ENCODE measurements at places on chromosomes 13 and 19.

DNA sequence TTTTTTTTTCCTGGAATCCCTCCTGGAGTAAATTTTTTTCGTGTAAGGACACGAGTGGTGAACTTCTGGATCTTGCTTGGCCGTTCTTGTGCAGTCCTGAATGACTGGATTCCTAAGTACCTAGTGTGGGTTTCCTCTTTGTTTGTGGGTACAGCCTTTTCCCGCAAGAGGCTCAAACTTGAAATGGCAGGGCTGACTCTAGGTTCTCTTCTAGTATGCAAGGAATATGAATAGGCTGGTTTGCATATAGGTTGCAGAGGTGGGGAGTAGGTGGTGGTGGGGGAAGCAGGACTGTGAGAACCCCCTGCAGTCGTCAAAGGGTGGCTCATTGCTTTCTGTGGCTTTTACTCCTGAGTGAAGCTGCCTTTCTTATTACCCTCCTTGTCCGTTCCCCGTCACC is 13.6 kb downstream of the UBAC2 start:
- DNase-seq: no peak

DNA sequence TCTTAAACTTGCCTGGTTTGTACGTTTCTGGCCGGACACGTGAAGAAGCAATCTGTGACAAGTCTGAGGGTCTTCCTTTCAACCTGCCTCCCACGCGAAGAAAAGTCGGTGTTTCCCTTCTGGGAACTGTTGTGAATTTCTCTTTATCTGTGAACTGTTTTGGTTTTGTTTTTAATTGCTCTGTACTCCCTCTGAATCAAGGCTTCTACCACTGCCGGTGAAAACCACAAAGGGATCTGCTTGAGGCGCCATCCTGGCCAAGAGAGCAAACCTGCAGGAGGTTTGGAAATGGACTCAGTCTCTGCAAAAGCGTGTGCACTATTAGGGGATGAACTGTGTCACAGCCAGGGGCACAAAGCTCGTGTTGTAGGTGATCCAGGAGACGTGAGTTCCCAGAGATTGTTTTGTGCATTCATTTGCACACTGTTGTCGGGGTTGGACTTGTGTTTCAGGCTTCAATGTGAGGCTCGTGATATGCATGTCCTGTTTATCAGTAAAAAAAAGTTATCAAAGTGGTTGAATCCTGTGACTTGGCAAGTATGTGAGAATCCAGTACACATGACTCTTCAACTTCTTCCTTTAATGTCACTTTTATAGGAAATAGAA is 9.7 kb downstream of the SIGLEC8 start:
- DNase-seq: no peak

DNA sequence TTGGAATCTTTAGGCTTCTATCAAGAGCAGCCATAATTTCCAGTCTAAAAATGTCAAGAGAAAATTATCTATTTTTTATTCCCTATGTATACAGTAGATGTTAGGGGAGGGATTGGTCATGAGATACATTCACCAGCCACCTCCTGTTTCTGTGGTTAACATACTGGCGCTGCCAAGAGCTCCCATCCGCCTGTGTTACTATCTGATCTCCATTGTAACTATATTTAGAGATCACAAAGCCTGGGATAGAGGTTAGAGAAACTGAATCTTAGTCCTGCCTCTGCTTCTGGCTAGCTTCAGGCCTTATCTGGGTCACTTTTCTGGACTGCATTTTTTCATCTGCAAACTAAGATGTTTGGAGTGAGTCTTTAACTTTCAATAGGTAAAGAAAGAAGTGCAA is 46.3 kb downstream of the POLR1D start:
- DNase-seq: peak; percentile 73

- DNase-seq: no peak
These were observed 577.4 kb downstream of the TBC1D4 start for GRCh38 chr13:74904556-74904955.

GRCh38 chr13:40192858-40193257 is 473.6 kb downstream of the FOXO1 start:
- no peak for DNase-seq

DNA sequence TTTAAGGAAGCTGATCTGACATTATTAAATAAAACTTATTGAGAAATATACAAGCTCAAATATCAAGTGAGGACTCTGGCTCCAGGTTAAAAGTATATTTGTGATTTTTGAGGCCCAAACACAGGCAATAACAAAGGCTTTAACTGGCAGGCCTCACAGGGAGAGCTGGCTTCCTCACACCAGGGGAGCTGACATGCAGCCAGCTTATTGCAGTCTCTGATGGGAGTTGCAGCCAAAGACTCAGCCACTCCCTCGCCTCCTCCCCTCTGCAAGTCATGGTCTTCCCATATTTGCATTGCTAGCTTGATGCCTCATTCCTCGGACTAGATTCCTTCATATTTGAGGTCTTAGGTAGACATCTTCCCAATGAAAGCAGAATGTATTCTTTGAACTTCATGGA is 647.1 kb upstream of the SLITRK6 start:
- peak; percentile 10 for DNase-seq

GRCh38 chr19:19538061-19538784 is at the start of gene CILP2:
CILP2 (plus strand) TSS chr19:19538265; CDS start chr19:19538350, 85 bp downstream.
- no peak for DNase-seq

GRCh38 chr19:13054626-13055212 is 47.9 kb downstream of the LYL1 start:
- no peak for DNase-seq

GRCh38 chr19:32480321-32480720 is 74.8 kb downstream of the DPY19L3 start:
- no peak for DNase-seq

Measured in cardiac fibroblast (primary cell).